Esophagus squamous epithelium (tissue), 5 donors: ENCODE measurements at places on chromosomes 3 and 15.

DNA sequence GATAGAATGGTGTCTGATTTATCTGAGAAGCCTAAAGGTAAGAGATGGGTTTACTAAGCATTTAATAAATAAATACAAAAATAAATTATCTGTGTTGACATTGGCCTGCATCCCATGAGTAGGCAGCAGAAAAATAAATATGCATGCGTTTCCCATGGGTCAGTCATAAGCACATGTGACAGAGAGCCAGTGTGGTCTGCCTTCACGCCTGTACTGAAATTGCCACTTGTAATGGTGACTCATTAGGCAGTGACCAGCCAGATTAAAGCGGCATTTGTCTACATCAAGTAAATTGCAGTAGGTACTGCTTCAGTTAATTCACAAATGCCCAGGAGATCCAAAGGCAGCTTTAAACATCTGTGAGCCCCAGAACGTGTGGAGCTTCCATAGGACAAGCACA is 399.6 kb downstream of the NAALADL2 start:
- DNase-seq: no peak

DNA sequence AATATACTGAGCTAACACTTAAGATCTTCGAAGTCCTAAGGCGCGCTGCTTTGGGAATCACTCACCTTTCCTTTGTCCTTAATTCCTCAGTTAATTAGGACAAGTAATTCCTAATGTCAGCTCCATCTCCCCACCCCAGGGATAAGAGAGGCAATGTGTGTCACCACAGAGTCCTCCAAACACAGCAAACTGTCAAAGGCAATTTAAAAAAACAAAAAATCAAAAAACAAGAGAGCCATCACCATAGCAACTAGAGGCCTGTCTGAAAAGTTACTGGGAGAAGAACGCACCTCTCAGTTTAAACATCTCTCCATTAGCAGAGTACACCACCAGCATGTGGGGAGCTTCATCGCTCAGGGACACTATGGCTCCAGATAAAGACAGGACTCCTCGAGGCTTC is 101.7 kb downstream of the OSBPL10 start:
- DNase-seq: no peak

- no peak for DNase-seq
These were observed 87.2 kb upstream of the SLC2A2 start for GRCh38 chr3:171113716-171114115.

DNA sequence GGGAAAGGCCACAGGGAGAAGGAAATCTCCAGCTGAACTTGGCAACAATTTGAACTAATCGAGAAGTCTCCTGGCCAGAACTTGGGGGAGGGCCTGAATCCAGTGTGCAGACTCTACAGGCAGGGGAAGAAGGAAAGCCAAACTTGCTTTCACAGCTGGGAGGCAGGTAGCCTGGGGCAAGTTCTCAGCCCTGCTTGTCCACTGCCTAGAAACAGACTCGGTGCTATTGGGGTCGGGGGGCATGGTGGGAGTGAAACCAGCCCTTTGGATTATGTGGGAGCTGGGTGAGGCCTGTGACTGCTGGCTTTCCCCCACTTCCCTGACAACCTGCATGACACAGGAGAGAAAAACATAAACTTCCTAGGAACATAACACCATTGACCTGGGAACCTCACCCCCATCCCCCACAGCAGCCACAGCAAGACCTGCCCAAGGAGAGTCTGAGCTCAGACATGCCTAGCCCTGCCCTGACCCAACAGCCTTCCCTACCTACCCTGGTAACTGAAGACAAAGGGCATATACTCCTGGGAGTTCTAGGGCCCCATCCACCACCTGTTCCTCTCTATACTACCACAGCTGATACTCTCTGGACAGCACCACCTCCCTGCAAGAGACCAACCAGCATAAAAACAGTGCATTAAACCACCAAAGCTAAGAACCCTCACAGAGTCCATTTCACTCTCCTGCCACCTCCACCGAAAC is 103.7 kb upstream of the MNS1 start:
- DNase-seq: no peak

- no peak for DNase-seq
These were observed 42.6 kb downstream of the DZIP1L start for GRCh38 chr3:138072796-138073195.

DNA sequence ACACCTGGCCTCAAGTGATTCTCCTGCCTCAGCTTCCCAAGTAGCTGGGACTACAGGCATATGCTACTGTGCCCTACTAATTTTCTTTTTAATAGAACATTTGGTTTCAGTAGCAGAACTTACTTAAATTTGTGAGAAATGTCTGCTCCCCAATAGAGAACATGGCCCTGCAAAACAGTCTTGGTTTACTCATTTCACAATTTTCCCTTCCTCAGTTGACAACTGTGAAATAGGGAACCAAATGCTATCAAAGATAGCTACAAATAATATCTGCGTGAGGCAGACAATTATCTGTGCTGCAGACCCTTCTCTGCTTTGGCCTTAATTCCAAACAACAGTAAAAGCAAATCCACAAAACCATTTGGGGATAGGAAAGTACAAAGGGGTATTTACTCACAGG is 22.6 kb downstream of the METTL6 start:
- no peak for DNase-seq

GRCh38 chr3:172246107-172246844 is 202.0 kb downstream of the GHSR start:
- DNase-seq: no peak

DNA sequence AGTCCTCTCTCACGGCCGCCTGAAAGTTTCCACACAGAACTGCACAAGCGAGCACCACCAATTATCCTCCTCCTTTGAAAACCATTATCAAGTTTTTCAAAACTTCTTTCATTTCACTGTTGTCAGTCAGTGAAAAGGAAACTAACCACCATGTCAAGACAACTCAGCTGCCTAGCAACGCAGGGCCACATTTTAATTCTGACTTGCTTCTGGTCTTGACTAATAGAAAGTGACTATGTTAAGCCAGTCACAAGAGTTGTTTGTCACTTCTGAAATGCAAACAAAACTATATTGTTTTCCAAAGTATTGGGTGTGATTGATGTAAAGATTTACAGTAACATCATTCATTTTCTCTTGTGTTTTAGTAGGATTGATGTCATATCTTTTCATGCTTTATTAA is 612.8 kb upstream of the AGTR1 start:
- DNase-seq: no peak

- DNase-seq: no peak
These were observed 683.4 kb upstream of the CFAP20DC start for GRCh38 chr3:59733041-59733809.

DNA sequence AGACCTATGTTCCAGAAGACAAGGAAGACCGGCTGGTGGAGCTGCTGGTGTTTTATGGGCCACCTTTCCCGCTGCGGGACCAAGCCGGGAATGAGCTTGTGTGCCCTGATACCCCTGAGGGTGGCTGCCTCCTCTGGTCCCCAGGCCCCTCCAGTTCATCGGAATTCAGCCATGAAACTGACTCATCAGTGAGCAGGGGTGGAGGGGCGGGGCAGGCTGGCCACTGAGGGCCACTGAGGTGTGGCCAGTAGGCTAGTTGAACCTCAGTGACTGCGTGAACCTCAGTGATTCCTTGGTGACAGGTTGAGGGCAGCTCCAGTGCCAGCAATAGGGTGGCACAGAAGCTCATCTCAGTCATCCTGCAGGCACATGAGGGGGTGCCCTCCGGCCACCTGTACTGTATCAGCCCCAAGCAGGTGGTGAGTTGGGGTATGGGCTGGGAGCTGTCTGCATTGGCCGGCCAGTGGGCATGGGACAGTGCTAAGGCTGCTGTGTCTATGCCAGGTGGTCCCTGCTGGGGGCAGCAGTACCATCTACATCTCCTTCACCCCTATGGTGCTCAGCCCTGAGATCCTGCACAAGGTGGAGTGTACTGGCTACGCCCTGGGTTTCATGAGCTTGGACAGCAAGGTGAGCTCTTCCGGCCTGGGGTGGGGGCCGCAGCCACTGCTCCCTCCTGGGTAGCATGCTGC is 20.3 kb downstream of the ACAA1 start:
- no peak for DNase-seq

DNA sequence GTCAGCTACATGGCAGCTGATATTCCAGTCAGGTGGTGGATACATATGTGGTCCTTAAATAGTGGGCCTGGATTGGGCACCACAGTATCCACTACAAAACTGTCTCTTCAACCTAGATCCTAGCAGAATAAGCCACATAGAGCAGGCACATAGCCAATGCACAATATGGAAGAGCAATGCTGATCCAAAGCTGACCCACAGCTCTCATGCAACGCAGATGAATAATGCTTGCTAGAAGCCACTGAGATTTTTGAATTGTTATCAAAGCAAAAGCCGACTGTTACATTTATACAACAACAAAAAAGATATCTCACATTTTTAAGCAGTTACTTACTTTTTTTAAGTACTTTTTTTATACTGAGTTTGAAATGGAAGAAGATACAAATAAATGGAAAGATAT is 11.2 kb downstream of the CNTN3 start:
- no peak for DNase-seq

GRCh38 chr3:63674586-63674985 is 22.1 kb downstream of the SNTN start:
- no peak for DNase-seq

GRCh38 chr3:183160616-183161015 is 1.9 kb downstream of the LAMP3 start:
- DNase-seq: no peak

DNA sequence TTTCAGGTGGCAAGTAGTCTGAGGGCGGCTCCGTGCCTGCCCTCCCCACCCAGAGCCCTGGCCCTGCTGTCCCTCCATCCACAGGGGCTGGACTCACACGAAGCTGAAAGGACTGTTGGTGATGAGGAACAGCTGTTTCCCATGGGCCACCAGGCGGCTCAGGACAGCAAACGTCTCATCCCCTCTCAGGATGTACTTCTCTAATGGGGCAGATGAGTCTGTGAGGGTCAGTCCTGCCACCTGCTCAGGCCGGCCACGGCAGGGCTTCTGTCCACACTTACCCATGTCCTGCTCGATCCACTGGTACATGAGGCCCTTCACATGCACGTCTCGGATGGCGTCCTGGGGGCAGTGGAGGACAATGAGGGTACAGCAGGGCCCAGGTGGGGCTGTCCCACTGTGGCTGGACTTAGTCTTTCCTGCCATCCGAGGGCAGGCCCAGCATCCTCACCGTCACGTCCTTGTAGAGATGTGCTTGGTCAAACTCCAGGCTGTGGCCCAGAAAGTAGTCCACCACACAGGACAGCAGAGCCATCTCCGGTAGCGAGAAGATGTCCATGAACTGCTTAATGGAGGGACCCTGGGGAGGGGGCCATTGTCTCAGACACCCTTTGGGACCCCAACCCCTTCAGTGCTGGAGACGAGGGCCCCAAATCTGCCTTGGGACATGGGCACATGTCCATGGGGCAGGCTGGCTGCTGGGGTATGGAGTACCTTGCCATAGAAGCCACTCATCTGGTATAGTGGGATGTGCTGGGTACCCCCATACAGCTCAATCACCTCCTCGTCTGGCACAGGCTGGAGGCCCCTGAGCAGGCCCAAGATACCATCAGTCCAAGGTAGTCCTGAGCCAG is 5.7 kb downstream of the NT5DC2 start:
- DNase-seq: no peak

DNA sequence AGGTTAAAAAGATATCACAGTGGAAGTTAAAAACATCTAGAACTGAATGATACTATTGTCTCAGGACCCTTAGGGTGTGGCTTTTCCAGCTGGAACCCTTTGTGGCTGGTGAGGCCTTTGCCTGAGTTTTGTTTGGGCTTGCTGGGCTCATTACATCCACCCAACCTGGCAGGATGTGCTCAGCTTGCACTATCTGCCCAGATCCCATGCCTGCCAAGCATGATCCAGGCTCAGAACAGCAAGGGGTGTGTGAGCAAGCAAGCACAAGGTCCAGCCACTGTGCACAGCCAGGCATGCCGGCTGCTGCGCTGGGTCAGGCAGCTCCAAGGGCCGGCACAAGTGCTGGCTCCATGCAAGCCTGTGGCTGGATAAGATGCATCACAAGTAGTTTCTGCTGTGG is 512.7 kb upstream of the CDIN1 start:
- DNase-seq: no peak

GRCh38 chr3:38528457-38528856 is 32.3 kb downstream of the EXOG start:
- DNase-seq: no peak

DNA sequence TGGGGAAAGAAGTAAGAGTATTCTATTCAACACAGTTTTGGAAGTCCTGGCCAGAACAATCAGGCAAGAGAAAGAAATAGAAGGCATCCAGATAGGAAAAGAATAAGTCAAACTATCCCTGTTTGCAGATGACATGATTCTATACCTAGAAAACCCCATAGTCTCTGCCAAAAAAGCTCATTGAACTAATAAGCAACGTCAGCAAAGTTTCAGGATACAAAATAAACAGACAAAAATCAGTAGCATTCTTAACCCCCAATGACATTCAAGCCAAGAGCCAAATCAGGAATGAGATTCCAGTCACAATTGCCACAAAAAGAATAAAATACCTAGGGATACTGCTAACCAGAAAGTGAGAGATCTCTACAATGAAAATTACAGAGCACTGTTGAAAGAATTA is 99.4 kb upstream of the MITF start:
- DNase-seq: no peak

DNA sequence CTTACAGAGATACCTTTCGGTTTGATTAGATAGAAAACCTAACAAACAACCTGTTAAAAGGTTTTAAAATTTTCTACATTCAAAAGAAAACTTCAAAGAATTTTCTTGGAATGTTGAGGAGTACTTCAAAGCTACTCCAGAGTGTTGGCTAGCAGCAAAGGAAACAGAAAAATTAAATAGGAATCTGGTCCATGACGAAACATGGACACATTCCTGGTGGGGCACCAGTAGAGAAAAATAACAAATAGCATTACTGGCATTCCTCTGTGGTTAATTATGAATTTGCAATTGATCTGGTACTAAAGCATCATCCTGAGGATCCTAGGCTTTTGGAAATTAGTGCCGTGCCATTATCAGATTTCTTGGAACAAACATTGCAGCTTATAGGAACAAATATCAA is 59.5 kb upstream of the DPPA4 start:
- no peak for DNase-seq

- no peak for DNase-seq
These were observed 44.8 kb downstream of the MORC1 start for GRCh38 chr3:109073116-109073515.

DNA sequence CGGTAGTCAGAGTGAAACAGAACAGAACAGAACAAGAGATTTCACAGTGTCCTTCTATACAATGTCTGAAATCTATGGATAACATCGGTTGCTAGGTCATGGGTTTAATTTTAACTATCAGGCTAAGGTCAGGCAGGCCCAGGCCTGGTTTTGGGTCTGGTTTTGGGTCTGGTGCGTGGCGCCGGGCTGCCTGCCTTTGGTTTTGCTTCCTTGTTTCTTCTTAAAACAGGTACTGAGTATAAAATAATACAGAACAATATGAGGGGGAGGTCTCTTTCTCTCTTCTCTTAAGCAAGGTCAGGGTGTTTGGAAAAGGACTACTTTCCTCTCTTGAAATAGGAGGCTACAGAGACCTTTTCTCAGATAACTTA is 1.4 kb downstream of the AEN start:
- no peak for DNase-seq

- no peak for DNase-seq
These were observed 59.5 kb upstream of the ZNF148 start for GRCh38 chr3:125434582-125435011.
